ENCODE measurements at places on chromosomes 5 and 9.

GRCh38 chr5:41637869-41638268 lies 127.5 kb upstream of the PLCXD3 start:
- DNase-seq: no peak

GRCh38 chr9:124894741-124895170 lies 32.8 kb downstream of the ARPC5L start:
- no peak for DNase-seq

DNA sequence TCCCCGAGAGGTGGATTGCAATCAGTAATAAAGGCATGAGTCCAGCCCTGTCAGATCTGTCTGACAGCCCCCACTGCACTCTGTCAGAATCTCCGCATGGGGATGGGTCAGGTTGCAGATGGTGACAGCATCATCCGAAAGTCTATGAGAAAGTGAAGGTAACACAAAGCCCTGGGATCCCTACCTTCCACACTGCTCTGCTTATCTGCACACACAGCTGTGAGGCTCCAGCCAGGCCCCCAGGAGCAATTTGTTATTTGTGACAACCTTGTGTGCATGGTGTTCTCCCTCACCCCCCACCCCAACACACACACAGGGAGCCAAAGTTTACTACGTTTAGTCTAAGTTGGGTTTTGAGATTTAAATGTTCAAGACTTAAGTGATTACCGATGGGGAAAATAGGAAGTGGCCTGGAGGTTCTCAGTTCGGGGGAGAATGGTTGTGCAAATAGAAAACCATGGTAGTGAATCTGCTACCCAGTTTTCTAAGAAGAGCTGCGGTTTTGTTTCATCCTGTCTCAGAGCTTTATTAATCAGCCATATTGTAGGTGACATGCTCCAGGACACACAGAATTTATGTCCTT lies 92.7 kb downstream of the SV2C start:
- no peak for DNase-seq

DNA sequence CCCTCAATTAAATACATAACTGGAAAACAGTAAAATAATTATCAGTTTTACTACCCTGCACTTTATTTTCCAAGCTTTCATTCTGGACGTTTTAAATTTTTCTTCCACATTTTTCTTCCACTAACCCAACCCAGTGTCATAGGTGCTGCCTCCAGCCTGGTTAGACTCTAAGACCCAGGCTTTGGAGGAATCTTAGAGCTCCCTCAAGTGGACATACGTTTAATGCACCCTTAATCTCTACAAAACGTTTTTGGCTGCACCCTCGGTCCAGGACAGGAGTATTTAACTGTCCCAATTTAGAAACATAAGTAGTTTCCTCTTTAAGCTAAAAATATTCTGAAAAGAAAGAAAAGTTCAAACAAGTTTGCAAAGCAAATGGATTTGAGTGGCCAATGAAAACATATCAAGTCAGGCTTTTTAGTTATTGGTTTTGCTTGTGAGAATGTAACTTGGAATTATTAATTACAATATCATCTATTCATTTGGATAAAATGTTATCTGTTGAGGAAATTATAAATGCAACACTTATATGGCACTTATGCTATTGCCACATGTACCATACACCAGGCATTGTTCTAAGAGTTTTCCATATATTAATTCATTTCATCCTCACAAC lies 38.9 kb downstream of the CDH6 start:
- no peak for DNase-seq

All from GOT3 (cell line).